ENCODE measurements at places on chromosomes 5 and 9. TPM values are rescaled to one million over a fixed set of nuclear protein-coding genes. Genes with fewer than 3 reads are reported as not detected.

GRCh38 chr5:122252319-122252718, 59.7 kb upstream of the SNCAIP start:
- peak; percentile 11 for DNase-seq

DNA sequence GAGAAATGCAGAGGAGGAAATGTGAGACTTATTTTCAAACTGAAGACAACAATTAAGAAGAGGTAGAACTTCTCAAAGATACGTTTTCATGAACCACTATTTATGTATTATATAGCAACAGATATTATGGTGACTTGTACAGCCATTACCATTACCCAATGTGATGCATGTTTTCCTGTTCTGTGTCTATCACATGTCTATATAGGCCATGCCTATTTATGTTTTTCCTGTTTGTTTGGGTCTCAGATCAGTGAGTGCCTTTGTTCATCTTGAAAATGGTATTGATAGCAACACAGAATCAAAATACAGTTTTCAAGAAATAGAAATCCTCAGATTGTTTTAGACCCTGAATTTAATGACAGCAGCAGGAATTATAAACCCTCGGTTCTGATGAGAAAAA, 44.0 kb downstream of the DAPK1 start:
- no peak for DNase-seq

IL13 gene
- polyA plus RNA-seq = not detected

- peak; percentile 8 for DNase-seq
Observed at GRCh38 chr9:92265154-92265553, 28.3 kb downstream of the IARS1 start.

GRCh38 chr5:60453186-60453976, 246.6 kb downstream of the DEPDC1B start:
- no peak for DNase-seq

- DNase-seq = no peak
Observed at GRCh38 chr9:37611961-37612360, 19.6 kb upstream of the TOMM5 start.

DNA sequence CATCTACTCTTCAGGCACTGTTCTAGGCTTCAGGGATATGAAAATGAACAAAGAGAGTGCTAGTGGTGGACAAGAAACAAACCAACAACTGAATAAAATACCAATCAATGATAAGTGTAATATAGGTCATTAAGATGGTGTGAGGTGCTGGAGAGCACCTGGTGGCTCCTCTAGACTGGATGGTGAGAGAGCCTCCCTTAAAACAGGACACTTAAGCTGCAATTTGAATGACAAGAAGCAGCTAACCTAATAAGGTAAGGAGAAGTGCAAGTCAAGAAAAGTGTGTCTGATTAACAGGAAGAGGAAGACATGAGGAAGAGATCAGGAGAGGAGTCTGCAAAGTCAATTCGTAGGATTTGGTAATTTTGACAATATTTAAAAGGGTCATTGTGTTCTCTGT, 23.1 kb downstream of the JAKMIP2 start:
- DNase-seq = no peak

IRX1 gene
- not detected for polyA plus RNA-seq

DNA sequence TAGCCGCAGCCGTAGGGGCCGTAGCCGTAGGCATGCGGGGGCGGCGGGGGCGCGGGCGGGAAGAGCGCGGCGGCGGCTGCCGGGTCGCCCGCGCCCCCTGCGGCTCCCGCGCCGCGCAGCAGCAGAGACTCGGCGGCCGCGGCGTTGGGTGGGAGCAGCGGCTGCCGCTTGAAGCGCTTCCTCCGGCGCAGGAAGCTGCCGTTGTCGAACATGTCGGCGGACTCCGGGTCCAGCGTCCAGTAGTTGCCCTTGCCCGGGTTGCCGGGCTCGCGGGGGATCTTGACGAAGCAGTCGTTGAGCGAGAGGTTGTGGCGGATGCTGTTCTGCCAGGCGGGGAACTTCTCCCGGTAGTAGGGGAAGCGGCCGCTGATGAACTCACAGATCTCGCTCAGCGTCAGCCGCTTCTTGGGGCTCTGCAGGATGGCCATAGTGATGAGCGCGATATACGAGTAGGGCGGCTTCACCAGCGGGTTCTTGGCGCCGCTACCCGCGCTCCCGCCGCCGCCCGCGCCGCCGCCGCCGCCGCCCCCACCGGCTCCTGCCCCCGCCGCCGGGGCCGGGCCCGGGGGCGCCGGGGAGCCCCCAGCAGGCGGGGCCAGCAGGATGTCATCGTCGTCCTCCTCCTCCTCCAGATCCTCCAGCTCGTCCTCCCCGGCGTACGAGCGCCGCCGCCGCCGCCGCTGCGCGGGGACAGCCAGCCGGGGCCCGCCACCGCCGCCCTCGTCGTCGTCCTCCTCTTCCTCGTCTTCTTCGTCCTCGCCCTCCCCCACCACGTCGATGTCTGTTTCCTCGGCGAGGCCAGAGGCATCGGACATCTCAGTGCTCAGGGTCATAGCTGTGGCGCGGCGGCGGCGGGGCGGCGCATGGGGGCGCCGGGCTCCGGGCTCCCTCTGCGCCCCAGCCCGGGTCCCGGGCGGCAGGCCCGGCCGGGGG, 781 bp downstream of the FOXD1 start:
- DNase-seq = peak; percentile 72

DNA sequence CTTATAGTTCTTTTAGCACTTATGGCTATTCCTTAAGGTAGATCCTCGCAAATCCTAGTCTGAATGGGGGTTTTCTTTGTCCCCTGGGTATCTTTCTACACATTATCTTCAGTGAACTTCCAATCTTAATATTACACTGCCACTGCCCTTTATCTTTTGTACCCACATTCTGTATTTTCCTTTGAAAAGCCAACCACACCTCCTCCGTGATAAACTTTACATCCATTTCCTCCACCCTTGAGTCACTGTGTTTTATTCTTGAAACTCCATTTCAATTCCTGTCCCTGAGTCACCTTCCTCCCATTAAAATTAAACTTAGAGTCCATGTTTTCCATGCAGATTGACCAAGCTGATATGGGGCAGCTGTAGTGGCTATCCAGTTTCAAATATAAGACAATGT, 43.2 kb upstream of the RICTOR start:
- DNase-seq = peak; percentile 32

DNA sequence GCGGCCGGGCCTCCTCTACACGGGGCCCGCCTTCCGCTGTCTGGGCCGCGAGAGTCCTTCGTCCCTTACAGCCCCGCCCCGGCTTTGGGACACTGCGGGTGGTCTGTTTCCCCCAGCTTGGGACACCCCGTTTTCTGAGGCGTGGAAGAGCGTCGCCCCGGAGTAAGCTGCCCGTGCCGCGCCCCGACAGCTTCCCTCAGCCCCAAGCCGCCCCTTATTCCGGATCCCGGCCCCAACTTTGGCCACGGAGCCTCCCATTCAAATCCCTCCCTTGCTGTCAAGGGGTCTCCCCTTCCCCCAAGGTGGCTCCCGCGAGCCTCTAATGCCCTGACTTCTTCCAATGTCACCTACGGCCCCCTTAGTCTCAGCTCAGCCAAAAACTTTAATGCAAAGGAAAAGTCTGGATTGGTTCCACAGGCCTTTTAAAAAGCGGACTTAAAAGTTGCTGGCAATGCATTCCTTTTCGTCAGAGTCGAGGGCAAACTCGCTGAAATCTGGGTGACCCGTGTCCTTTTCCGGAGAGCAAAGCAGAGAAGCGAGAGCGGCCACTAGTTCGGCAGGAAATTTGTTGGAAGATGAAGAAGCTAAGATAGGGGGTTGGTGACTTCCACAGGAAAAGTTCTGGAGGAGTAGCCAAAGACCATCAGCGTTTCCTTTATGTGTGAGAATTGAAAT, 19.8 kb downstream of the EXOSC2 start:
- peak; percentile 33 for DNase-seq

ATG10 gene
- 2.5 TPM for polyA plus RNA-seq

GMCL2 gene
- polyA plus RNA-seq = not detected

Measured in fibroblast of lung (primary cell).